ELF-1 (cell line): ENCODE measurements at places on chromosomes 1 and 21.
A peak's percentile ranks its signal among the peaks of the same experiment; 100 is the strongest.

- peak; percentile 58 for DNase-seq
Measured at GRCh38 chr1:239997515-239998311, 94.0 kb upstream of the FMN2 start.

DNA sequence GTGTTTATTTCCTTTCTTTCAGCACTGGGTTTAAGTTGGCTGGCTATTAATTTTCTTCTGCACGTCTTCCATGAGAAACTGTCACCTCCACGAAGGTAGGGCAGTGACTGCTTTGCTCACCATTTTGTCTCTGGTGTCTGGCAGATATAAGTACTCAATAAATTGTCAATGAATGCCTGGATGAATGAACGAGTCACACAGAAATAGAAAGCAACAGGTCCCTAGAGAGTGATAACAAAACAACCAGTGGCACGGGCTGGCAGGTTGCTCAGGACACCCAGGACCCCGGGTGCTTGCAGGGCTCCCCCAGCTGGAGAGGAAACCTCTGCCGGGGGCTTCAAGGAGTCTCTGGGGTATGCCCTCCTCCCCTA is 3.2 kb upstream of the MYOC start:
- DNase-seq: no peak

- DNase-seq: no peak
Measured at GRCh38 chr1:187336441-187337168, 507.9 kb downstream of the PLA2G4A start.

GRCh38 chr1:152367436-152367835 is 7.6 kb upstream of the FLG2 start:
- no peak for DNase-seq

GRCh38 chr1:232017759-232018158 is 391.2 kb downstream of the DISC1 start:
- no peak for DNase-seq

GRCh38 chr1:43363283-43363934 is 4.4 kb downstream of the ELOVL1 start:
- DNase-seq: no peak

- peak; percentile 63 for DNase-seq
Measured at GRCh38 chr1:9861360-9861759, 37.6 kb upstream of the CLSTN1 start.

- no peak for DNase-seq
Measured at GRCh38 chr21:28758042-28758882, 234.4 kb downstream of the LTN1 start.

DNA sequence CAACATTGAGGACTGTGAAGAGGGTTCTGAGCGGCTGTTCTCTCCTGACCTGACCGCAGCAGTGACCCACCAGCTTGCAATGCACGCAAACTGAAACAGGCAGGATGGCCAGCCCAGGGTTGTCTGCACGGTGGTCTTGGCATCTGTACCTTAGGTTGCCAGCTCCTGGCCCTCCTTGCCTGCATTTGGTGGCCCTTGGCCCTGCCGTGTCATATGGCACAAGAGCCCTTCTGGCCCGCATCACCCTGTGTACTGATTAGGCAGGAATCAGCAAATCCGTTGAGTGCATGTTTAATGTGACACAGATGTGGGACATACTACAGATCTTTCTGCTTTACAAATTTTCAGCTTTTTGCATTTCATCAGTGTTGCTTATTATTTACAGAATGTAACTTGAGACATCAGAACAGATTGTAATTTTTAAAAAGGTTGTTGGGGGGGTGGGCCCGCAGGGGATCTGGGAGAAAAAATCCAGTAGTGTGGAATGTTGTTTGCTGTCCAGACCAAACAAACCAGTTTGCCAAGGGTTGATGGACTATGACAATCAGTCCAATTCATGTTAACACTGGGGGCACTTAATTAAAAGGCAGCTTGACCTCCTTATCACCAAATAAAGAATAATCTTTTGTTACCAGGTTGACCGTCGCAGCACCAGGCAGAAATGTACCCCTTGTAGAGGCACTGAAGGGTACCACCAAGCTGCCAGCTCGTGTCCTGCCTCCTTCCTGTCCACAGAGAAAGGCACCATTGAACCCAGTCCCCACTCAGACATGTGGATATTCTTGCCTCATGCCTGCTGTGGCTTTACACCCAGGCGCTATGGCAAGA is 132.6 kb downstream of the DHRS3 start:
- DNase-seq: no peak

GRCh38 chr1:170209125-170209524 is 63.4 kb downstream of the NTMT2 start:
- DNase-seq: no peak
